ENCODE measurements at places on chromosomes 11 and 22.
A peak's percentile ranks its signal among the peaks of the same experiment; 100 is the strongest.

GRCh38 chr11:41458641-41459040, 811 bp downstream of the LRRC4C start:
- DNase-seq, result no peak

DNA sequence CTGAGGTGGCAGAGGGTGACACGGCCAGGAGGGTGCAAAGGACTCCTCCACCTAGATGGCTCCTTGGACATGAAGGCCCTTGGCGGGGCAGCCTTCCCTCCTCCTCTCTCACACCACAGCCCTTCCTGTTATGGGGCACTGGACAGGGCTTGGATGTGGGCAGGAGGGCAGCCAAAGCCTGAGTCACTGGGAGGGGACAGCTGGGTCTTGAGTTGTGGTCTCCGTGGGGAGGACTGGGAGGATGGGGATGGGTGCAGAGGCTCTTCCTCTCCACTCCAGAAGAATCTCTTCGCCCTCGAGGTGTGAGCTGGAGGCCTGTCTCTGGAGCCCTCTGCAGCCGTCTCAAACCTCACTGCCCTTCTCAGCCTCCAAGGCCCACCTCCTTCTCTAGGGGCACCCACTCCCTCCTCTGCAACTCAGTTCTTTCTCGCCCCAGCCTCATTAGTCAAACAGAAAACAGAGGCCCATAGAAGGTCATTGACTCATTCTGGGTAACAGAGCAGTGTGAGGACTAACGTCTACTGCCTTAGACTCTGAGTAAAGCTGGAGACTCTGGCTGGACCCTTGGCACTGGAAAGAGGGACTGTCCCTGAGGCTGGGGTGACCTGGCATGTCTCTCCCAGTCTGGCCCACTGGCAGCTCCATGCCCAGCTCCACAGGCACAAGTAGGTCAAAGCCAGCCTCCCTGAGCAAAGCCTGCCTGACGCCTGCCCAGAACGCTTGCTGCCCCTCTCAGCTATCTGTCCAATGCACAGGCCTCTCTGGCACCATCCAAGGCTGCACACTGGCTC, 47.5 kb upstream of the CDON start:
- no peak for DNase-seq

- peak; percentile 18 for DNase-seq
Observed at GRCh38 chr11:131038597-131038996, 122.3 kb upstream of the SNX19 start.

- peak; percentile 37 for DNase-seq
Observed at GRCh38 chr11:72741429-72741833, 10.8 kb downstream of the ARAP1 start.

DNA sequence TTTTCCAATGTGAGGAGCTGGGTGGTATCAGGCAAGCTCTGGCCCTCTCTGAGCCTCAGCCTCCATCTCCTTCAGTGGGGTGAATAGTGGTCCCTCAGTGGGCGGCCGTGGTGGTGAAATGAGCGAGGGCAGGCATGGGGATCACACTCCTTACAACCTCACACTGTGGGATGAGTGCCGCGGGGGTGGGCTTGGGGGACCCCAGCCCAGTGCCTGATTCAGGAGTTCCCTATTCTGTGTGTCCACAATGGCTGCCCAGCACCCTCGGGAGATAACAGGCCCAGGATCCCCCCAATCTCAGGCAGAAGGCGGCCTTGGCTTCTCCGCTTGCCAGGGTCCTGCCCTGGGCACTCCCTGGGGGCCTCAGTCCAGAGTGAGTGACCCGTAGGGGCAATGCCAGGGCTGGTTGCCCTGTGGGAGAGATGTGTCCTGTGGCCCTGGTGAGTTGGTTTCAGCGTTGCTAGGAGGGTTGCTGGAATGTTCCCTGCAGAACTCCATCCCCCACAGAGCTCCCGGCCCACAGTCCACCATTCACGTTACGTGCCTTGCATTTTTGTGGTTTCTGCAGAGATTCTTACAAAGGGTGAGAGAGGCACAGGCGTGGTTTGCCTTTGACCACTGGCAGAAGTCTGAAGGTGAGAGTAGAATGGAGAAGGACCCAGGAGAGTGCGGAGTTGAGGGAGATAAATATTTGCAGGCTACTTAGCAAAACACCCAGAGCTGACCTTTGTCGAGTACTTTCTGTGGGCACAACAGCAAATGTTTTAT, 2.9 kb downstream of the ALDH3B1 start:
- no peak for DNase-seq

GRCh38 chr11:126431401-126432064, 76.0 kb downstream of the ST3GAL4 start:
- no peak for DNase-seq

GRCh38 chr11:130672911-130673310, 224.5 kb downstream of the ADAMTS15 start:
- no peak for DNase-seq

DNA sequence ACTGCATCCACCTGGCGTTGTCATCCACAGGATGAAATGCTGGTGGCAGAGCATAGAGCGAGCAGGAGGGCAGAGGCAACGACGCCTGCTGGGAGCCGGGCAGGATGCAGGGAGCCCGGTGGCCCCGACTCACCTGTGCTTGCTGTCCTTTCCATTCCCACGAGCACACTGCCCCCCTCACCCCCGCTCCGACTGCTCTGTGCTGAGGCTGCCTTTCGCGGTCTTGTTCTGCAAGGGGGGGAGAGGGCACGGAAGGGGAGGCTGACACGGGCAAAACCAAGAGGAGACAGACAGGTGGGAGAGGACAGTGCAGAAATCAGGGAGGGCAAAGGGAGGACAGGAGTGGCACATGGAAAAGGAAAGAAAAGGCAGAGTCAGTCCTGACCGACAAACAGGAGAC, 37.9 kb upstream of the CYP2D6 start:
- DNase-seq, result no peak

DNA sequence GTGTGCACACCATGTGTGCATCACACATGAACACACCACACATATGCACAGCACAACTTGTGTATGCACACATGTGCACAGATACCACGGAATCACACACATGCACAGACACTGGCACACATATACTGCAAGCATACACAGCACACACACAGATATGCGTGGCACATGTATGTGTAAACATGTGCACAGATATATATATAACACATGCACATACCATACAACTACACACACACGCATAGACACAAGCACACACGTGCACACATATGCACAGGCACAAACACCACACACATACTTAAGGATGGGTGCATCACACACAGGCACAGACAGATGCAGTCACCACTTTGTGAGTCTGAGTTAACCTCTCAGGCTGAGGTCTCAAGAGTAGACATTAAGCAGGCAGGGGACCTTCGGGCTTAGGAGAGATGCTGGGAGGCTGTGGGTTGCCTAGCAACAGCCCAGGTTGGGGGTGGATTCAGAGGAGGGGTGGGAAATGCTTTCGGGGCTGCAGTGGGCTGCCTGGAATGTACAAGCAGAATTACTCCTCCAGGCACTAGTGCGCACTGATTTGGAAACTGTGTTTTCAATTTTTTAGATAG, 82.9 kb downstream of the MYO18B start:
- DNase-seq, result no peak

DNA sequence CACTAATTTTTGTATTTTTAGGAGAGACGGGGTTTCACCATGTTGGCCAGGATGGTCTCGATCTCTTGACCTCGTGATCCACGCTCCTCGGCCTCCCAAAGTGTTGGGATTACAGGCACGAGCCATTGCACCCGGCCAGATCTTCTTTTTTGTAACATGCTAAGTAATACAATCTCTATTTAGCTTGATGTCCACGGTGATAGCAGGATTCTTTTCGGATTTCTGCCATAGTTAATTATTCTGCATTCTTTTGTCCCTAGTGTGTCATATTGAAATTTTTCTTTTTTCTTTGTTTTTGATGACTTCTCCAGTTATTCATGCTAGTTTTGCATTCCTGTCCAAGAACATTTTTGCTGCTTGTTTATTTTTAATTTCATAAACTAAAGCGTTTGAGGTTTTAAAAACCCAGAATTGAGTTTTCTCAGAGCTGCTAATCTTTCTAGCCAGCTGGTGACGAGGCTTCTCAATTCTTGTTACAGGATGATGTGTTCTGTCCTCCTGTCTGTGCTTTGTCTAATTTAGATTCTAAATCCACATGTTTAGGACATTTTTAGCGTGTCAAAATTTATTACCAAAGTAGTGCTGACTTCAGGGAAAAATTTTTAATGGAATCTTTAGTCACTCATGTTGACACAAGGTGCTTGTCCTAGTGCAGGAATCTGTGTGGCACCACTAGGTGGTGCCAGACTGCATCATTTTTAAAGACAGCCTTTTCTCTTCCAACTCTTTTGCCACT, 21.8 kb downstream of the NF2 start:
- peak; percentile 60 for DNase-seq

DNA sequence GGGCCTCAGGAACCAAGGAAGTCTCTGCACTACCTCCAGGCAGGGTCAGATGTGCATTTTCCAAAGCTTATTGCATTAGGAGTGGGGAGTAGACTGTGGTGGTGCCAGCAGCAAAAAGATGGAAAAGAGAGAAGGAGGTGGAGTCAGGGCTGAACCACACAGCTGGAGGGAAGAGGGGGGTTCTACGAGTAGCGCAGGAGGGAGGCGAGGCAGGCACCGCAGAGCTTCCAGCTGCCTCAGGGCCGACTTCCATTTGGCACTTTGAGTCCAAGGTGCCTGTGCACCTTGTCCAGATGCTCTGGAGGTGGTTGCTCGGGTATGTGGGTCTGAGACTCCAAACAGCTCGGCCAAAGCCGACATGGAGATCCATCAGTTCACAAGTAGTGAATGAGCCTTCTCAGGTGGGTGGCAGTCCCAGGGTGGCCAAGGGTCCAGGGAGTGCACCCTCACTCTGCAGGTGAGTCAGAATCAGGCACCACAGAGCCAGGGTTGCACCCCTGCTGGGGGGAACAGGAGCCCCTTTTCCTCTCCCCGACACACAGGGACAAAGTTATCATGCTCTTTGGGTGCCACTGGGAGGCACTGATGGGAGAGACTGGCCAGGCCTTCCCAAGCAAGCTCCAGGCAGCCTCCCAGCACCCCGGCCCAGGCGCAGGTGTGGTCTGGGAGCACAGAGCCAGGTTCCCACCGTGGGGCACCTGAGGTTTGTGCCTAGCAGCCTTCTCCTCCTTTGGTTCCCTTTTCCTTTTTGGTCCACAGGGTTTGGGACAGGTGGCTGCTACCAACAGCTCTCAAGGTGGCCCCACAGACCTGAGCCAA, 30.2 kb downstream of the GGT5 start:
- DNase-seq, result no peak

DNA sequence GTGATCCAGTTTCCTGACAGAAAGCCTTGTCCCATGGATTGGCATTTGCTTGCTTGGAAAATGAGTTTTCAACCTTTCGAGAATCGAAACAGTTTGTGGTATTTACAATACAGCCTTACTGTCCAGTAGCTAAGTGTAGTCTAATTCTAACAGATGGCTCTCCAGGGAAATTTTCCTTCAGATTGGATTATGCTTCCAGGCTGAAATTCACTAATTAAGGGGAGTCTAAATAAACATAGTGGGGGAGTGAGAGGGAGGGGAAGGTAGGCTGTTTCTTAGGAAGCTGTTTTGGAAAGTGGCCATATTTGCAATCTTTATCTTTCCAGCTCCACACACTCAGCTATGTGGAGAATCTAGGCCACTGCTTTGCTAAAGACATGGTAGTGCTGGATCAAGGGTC, 81.3 kb downstream of the SYT9 start:
- no peak for DNase-seq

- no peak for DNase-seq
Observed at GRCh38 chr11:70027451-70027850, 50.7 kb upstream of the ANO1 start.

DNA sequence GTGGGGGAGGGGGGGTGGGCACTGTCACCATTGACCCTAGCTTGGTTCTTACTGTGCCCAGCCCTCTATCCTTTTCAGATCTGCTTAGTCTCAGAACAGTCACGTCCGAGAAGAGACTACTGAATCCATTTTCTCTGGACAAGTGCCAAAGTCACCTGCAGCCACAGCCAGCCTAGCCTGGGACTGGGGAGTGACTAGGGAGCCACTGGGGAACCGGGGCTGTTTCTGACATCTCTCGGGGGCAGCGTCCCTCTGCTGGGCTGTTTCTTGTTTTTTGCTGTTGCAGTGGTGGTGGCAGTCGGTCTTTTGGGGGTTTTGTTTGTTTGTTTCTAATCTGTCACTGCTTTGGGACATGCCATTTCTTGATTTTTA, 8.7 kb downstream of the SLC37A2 start:
- peak; percentile 12 for DNase-seq

GRCh38 chr11:79467761-79468160, 26.9 kb upstream of the TENM4 start:
- no peak for DNase-seq

DNA sequence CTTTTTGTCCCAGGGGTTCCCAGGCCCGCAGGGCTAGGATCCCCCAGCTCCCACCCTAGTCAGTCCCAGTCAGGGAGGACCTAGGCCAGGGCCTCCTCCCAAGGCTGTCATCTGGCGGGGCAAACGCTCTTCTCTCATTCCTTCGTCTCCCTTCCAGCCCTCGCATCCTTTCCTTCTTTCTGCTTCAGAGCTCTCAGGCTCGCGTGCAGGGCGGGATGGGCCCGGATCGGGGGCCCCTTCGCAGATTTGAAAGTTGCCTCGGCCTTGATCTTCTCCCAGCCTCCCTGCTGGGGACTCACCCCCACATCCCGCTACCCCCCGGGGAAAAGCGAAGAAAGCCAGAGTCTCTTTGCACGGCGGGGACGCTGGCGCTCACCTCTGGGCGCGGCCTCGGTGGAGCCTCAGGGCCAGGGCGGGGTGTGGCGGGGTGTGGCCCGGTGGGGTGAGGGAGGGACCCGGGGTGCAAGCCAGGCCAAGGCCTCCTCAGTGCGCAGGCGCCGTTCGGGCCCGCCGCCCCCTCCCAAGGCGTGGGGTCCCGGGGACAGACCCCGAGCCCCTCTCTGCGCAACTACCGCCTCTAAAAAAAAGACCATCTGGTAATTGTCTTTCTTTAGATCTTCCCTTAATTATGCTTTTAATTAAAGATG, 14.8 kb upstream of the PAX6 start:
- no peak for DNase-seq

DNA sequence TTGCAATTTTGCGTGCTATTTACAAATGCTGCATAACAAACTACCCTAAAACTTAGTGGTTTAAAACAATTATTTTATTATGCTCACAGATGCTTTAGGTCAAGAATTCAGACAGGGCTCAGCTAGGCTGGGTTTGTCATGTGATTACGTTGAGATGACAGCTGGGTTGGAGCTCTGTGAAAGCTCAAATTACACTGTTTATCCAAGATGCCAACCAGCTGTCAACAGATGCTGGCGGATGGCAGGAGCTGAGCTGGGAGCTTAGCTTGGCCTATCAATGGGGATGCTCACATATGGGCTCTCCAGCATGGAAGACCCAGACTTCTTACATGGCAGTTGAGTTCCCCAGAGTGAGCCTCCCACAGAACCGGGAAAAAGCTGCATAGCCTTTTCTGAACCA, 62.7 kb downstream of the STK33 start:
- no peak for DNase-seq

- peak; percentile 68 for DNase-seq
Observed at GRCh38 chr11:68002938-68003845, 705 bp downstream of the UNC93B1 start.

DNA sequence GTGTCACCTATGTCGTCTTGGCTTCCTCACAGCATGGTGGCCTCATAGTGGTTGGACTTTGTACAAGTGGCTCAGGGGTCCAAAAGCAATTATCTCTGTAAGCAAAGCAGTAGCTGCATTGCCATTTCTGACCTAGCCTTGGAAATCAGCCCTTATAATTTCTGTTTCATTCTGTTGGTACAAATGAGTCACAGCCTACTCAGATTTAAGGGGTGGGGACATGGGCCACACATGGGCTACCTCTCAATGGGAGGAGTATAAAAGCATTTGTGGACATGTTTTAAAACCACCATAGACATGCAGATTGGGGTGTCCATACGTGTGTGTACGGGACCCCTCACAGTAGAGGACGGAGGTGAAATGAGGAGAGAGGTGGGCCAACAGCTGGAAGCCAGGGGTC, 41.6 kb downstream of the CHRDL2 start:
- DNase-seq, result no peak
